ENCODE measurements at places on chromosomes 6 and 20.

GRCh38 chr20:34260208-34260942 lies 19.2 kb downstream of the ASIP start:
- DNase-seq: no peak

- DNase-seq: peak; percentile 57
Measured at GRCh38 chr6:134041093-134041492, 11.3 kb downstream of the SLC2A12 start.

- DNase-seq: no peak
Measured at GRCh38 chr6:89734526-89734925, 85.1 kb downstream of the MDN1 start.

GRCh38 chr20:45311589-45312211 lies 3.6 kb upstream of the MATN4 start:
- peak; percentile 80 for DNase-seq

- DNase-seq: no peak
Measured at GRCh38 chr6:25342802-25343201, 63.6 kb downstream of the CARMIL1 start.

DNA sequence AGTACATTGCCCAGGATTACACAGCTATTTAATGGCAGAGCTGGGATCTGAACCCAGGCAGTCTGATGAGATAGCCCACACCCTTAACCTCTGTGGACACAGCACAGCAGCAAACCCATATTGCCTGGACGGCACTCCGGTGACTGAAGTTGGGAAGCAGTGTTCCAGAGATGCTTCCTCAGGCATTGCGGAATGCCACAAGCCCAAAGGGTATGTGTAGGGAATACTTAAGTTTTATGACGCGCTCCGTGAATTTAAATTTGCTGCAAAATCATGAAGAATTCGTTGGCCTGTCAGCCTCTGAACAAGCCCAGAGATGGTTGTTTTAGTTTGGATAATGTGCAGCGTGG lies 46.4 kb downstream of the PSMG4 start:
- no peak for DNase-seq

DNA sequence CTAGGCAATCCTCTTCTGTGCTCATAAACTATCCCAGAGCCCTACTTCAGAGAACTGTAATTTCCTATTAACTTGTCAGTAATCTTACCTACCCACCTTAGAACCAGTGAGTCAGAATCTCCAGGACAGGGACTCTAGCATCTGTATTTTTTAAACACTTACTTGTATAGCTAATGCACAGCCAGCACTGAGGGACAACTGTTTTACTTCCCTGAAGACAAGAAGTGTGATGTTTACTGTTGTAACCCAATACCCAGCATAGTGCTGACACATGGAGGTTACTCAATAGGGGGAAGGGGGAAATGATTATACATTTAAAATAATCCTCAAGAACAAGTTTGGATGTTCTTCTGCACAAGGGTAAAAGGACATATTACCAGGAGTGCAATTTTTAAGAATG lies 130.8 kb downstream of the BTBD9 start:
- no peak for DNase-seq

DNA sequence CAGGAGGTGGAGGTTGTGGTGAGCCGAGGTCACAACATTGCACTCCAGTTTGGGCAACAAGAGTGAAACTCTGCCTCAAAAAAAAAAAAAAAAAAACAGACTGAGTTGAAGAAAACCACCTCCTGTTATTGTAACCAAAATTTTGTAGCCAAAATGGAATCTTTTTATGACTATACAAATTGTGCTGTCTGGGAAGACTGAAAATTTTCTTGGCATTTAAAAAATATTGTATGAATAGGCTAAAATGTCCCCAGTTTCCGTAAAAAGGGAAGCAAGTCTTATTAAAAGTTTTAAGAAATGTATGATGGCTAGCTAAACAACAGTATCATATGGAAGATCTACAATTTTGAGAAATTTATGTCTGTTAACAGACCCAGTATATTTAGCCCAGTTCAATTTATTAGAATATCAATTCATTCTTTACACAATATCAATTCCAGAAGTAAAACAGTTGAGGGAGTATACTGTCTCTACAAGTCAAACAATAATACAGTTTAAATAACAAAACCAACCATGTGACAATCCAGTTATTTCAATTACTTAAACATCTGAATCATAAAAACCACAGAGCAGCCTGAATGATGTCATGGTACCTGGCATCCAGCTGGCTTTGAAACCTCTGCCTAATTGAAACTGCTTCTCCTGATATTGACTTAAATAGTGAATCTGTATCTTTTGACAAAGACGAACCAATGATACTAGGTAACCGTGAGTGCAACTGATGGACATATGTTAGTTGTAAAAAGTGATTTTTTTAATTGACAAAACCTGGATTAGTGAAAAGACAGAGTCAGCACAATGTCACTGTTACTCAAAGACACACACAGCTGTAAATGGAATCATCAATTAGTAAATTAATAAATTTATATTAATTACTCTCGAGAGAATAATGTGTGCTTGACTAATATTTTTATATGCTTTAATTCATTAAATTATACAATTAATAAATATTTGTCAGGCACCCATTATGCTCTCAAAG lies 166.6 kb upstream of the MARCKS start:
- peak; percentile 59 for DNase-seq

- DNase-seq: no peak
Measured at GRCh38 chr20:57398231-57398821, 7.1 kb downstream of the RBM38 start.

DNA sequence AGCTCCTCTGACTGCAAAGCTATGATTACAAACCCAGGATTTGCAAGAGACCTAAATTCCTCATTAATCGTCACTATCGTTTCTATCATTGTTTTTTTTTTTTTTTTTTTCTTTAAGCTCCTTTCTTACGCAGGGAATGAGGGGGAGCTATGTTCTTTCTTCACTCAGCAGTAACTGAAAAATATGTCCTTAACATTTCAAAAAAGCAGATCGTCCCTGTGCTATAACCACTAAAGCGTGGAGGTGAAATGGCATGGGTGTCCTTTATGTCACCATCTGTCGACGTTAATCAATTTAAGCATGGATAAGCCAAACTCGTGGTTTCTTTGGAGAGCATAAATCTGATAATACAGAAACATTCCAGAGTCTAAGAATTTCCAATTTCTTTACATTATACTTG lies 67.9 kb upstream of the TRAF3IP2 start:
- DNase-seq: no peak
